Mammary epithelial cell (primary cell): ENCODE measurements at places on chromosomes 16 and 17. TPM values are rescaled to one million over a fixed set of nuclear protein-coding genes. Genes with fewer than 3 reads are reported as not detected.

- no peak for DNase-seq
Measured at GRCh38 chr17:81252326-81252986, 13.3 kb downstream of the NDUFAF8 start.

- DNase-seq = no peak
Measured at GRCh38 chr17:28038802-28039201, 3.7 kb upstream of the NLK start.

GRCh38 chr17:78761789-78762406, 20.2 kb downstream of the CYTH1 start:
- DNase-seq = no peak

- no peak for DNase-seq
Measured at GRCh38 chr16:17367036-17367435, 103.7 kb downstream of the XYLT1 start.

EVPLL gene
- polyA plus RNA-seq = not detected

DNA sequence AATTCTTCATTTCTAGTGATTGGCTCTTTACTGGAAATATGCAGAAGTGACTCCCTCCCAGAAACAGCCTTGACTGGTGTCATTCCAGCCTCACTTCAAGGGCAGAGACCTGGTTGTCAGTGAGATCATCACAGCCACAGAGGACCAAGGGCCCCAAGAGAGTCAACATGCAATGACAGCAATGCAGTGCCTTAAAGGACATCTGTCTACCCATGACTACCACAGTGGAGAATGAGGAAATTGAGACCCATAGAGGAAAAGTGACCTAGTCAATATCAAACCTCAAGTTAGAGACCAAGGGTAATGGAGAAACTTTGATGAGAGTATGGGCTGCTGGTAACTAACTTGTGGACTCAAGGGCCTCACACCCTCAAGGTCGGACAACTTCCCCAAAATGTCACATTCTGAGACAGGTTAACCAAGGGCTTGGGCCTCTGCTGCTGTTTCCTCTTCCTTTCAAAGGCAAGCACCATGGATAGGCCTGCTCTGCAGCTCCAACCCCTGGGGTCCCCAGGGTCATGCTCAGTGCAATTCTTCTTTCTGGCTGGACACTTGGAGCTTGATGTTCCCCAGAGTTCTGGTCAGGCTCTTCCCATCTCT, 11.3 kb downstream of the NOG start:
- DNase-seq = no peak

TNRC6C gene
- 1.3 TPM for polyA plus RNA-seq

GRCh38 chr17:3827124-3827773, 18.8 kb downstream of the NCBP3 start:
- DNase-seq = peak; percentile 51
